ENCODE measurements at places on chromosomes 12 and 14. TPM values are rescaled to one million over a fixed set of nuclear protein-coding genes. Genes with fewer than 3 reads are reported as not detected.

LRRC9 gene
- total RNA-seq = not detected

PROX2 gene
- not detected for total RNA-seq

CLEC1B gene
- not detected for total RNA-seq

ERBB3 gene
- 0.25 TPM for total RNA-seq

KRT83 gene
- total RNA-seq = not detected

KRT6C gene
- not detected for total RNA-seq

SLC2A13 gene
- total RNA-seq = 4.7 TPM

ZDHHC22 gene
- not detected for total RNA-seq

A2M gene
- total RNA-seq = 24.3 TPM

ANG gene
- total RNA-seq = 5.6 TPM

LALBA gene
- not detected for total RNA-seq

PPP2R5E gene
- 9.9 TPM for total RNA-seq

AGAP2 gene
- 0.26 TPM for total RNA-seq

ABCC9 gene
- not detected for total RNA-seq

PLBD1 gene
- 1.0 TPM for total RNA-seq

GUCY2C gene
- not detected for total RNA-seq

SLC38A4 gene
- total RNA-seq = 2.3 TPM

PRR4 gene
- total RNA-seq = 0.51 TPM

OR4K5 gene
- total RNA-seq = not detected

LRTM2 gene
- total RNA-seq = not detected

RTL1 gene
- not detected for total RNA-seq

COPZ1 gene
- 75.4 TPM for total RNA-seq

LRRC10 gene
- not detected for total RNA-seq

NCOR2 gene
- 10.0 TPM for total RNA-seq

SERPINA1 gene
- total RNA-seq = not detected

STON2 gene
- total RNA-seq = 87.4 TPM

CRADD gene
- total RNA-seq = 9.6 TPM

UNC79 gene
- under 0.01 TPM for total RNA-seq

WNT1 gene
- total RNA-seq = not detected

OR4M1 gene
- total RNA-seq = not detected

TUBA1A gene
- 815 TPM for total RNA-seq

CLEC4A gene
- total RNA-seq = not detected

SYT10 gene
- not detected for total RNA-seq

RAD51AP1 gene
- 14.1 TPM for total RNA-seq

ACACB gene
- 1.7 TPM for total RNA-seq

ASCL1 gene
- total RNA-seq = not detected

RNASE7 gene
- not detected for total RNA-seq

TMEM132D gene
- not detected for total RNA-seq

BCL2L2 gene
- total RNA-seq = 16.3 TPM

NRXN3 gene
- under 0.01 TPM for total RNA-seq

EMP1 gene
- total RNA-seq = 103 TPM

AQP6 gene
- not detected for total RNA-seq

SIVA1 gene
- 97.4 TPM for total RNA-seq

MYH6 gene
- not detected for total RNA-seq

PMEL gene
- 0.63 TPM for total RNA-seq

TESPA1 gene
- not detected for total RNA-seq

KCNJ8 gene
- under 0.01 TPM for total RNA-seq

SYNDIG1L gene
- total RNA-seq = not detected

PAPLN gene
- total RNA-seq = 58.3 TPM

LIN7A gene
- 0.13 TPM for total RNA-seq

LTBP2 gene
- total RNA-seq = 15.7 TPM

SLC25A47 gene
- not detected for total RNA-seq

PTHLH gene
- not detected for total RNA-seq

CLEC4C gene
- not detected for total RNA-seq

CCER1 gene
- not detected for total RNA-seq

EXOC3L4 gene
- not detected for total RNA-seq

NGB gene
- total RNA-seq = not detected
